ENCODE measurements at places on chromosomes 1 and 21.

DNA sequence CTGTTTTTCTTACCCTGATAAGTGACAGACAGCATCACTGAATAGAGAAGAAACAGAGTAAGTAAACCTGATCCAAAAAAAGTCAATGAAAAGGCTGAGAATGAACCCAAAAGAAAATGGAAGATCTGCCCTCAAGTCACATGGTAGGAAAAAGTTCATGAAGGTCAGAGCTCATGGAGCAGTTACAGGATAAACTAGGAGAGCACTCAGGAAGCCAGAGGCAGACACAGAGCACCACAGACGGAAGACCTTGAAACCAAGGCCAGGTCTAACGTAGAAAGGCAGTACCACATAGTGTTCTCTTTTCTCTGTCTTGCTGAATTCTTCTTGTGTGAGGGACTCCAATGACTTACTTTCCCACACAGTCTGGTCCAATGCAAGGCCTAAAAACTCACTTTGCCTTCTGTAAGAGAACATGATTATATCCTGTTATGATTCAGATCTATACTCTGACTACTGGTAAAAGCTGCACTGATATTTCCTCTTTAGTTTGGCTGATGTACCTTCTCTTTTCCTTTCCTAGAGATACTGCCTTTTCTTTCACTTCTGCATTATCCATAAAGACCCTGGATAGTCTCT is 40.8 kb downstream of the RTCA start:
- no peak for DNase-seq

DNA sequence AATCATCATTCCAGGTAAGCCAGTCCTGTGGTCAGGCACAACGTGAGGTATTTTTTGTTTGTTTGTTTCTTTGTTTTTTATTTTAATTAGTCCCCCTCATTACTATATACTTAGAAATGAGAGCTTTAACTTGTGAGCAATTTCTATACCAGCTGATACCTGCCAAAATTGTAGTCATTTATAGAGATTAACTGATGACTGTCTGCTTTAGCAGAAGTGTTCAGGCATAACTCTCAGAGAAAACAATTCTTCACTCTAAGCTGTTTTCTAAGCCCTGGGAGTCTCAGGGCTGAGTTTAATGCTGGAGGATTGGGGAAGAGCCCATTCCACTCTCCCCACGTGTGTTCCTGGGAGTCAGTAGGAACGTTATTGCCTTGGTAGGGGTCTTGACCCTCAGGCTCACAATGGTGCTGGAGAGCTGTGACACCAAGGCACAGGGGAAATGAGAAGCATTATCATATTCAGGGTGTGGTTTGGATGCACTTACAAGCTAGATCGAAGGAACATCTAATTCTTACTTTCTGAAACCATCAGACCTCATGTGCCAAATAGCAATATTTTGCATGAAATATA is 168.2 kb downstream of the CLIC6 start:
- DNase-seq, result no peak

DNA sequence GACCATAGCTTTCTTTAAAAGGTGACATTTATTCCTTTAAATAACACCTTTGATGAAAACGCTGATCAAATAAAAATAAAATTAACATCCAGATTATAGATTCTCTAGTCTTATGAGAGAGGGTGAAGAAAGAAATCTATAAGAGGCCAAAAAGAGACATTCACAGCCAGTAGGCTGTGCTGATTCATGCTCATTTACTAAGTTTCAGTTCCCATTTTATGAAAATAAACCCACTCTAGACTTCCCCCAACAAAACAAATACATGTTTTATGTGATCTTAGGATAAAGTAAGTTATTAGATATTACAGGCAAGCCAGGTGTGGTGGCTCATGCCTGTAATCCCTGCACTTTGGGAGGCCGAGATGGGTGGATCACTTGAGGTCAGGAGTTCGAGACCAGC is 21.1 kb downstream of the ESRRG start:
- no peak for DNase-seq

GRCh38 chr1:65756616-65757015 is 36.1 kb upstream of the PDE4B start:
- DNase-seq, result no peak

GRCh38 chr1:61261595-61261994 is 179.2 kb downstream of the NFIA start:
- no peak for DNase-seq

- DNase-seq, result no peak
Measured at GRCh38 chr1:157132111-157132510, 6.1 kb downstream of the ETV3 start.

DNA sequence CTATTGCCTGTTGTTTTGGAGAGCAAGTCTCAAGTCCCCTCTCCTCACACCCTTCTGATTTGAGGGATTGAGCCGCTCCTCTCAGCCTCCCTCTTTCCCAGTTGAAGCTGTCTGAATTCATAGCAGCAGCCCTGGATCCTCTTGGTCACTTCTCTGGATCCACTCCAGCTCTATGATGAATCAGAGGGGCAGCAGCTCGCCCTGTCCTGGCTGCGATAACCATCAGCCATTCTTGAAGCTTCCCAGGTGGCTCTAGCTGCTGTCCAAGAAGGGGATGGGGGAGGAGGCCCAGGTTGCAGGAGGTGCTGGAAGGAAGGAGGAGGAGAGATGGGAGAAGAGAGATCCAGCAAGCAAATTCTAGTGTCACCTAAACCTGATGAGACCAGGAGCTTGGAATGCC is 31.3 kb downstream of the WNT4 start:
- no peak for DNase-seq

DNA sequence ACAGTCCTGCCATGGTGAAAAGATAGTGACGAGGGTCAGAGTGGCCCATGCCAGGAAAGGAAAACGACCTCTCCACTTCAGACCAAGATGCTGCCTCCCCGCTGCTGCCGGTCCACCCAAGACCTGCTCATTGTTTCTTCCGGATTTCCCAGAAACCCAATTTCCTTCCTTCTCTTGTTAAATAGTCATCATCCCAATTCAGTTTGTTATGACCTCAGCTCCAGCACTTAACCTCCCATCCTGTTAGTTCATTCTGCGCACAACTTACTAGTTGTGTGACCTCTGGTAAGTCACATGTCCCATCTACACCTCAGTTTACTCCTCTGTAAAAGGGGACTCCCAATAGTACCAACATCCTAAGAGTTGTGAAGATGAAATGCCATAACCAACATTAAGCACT is 29.9 kb upstream of the PPP1R15B start:
- DNase-seq, result no peak

GRCh38 chr1:106043971-106044370 is 1012.5 kb upstream of the PRMT6 start:
- no peak for DNase-seq

DNA sequence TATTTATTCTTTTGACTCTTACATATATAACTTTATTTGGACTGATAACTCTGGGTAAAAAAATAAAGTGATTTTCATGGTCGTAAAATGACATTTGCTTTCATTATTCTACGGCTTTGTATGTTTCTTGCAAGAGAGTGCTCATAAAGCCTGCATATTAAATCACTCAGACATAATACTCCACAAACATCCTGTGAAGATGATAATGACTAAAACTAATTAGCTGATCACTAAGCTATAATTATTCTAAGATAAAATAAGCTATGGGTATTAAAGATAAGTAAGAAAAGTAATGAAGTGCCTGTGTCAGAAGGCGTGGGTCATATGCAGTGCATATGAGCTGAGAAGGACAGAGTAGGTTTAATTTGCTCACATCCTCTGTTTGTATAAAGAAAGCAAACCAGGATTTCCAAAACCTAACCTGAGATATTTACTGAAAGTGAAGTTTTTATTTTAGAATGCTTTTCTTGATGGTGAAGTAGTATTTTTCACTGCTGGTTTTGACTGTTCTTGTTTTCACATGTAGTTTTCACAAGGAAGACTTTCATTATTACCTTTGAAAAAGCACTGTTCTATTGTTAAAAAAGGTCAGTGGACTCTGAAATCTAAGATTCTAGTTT is 278.8 kb downstream of the AMY1C start:
- peak; percentile 40 for DNase-seq

- no peak for DNase-seq
Measured at GRCh38 chr1:18936814-18937481, 19.5 kb downstream of the IFFO2 start.

DNA sequence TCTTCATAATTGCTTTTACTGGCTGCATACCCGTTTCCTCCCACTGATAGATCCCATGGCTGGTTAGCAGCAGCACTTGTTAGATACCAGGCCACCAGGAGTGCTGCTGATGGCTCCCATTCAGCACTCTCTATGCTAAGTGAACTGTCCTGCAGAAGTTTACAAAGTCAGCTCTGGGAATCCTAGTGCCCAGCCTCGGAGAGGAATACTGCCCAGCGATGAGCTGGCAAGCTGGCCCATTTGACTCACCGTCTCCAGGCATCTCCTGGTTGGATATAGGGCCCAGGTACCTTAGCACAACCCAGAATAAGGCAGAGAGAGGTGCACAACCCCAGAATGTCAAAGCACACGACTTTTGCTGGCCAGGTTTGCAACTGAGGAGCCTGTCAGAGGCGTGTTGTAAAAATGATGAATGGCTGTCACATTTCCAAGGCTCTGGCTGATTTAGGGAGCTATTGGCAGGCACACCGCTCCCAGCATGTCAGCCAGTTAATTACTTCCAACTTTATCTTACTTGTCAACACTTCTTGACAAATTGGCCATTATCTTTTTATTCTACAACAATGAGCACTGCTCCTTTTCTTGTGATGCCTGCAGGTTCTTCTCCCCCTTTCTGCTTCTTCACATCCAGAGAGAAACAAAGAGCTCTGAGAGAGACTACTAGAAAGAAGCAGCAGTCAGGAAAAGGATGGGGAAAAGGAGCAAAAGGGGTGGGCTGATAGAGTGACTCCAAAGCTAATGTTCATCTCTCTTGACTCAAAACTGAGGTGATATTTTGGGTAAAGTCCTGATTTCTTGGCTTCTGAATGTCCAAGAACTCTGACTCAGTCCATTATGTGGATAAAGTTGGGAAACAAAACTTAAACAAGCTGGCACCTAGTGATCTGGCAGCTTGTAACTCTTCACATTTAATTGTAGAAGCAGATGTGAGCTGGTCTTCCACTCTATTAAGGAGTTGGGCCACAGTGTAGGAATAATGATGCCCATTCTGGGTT is 10.8 kb upstream of the ANGPTL7 start:
- DNase-seq, result peak; percentile 29

GRCh38 chr21:27954543-27955165 is 987.8 kb upstream of the ADAMTS5 start:
- DNase-seq, result no peak

- no peak for DNase-seq
Measured at GRCh38 chr1:91895832-91896556, 10.0 kb upstream of the TGFBR3 start.

- DNase-seq, result no peak
Measured at GRCh38 chr1:66223681-66224080, 310.3 kb upstream of the SGIP1 start.

GRCh38 chr21:44612669-44613229 is 870 bp downstream of the KRTAP10-8 start:
- DNase-seq, result no peak

- no peak for DNase-seq
Measured at GRCh38 chr1:7060745-7061144, 275.5 kb downstream of the CAMTA1 start.

GRCh38 chr1:245207801-245208200 is 53.0 kb downstream of the KIF26B start:
- no peak for DNase-seq

DNA sequence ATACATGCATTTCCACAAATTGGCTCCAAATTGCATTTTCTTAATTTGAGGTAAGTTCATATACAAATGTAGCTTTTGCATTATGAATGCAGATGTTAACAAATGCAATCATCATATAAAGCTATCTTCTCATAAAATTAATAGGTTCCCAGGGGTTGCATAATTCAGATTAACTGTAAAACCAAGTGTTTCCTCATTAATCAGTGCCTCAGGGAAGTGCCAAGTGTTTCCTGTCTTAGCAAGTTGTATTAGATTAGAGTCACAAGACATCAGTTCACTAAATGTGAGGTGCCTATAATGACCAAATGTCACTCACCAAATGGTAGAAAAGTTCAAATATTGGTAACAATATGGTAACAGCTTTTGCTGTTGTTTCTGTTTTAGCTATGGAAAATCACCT is 140.8 kb downstream of the PTGER3 start:
- no peak for DNase-seq

DNA sequence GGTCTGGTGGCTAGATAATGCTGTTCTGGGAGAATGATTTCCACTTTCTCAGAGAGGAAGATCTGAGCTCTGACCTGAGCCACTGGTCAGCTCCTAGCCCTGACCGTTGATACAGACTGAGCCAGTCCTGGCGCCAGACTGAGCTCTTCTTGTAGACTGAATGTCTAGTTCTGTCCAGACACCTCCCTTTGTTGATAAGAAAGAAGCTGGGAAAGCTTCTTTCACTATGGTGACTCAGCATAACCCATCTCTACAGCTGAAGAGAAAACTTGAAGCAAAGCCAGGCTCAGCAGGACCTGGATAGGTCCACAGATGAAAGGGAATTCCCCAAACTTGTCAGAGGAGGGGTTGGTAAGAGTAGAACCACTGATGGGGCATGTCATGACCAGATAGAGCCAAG is 9.9 kb upstream of the TRABD2B start:
- no peak for DNase-seq

DNA sequence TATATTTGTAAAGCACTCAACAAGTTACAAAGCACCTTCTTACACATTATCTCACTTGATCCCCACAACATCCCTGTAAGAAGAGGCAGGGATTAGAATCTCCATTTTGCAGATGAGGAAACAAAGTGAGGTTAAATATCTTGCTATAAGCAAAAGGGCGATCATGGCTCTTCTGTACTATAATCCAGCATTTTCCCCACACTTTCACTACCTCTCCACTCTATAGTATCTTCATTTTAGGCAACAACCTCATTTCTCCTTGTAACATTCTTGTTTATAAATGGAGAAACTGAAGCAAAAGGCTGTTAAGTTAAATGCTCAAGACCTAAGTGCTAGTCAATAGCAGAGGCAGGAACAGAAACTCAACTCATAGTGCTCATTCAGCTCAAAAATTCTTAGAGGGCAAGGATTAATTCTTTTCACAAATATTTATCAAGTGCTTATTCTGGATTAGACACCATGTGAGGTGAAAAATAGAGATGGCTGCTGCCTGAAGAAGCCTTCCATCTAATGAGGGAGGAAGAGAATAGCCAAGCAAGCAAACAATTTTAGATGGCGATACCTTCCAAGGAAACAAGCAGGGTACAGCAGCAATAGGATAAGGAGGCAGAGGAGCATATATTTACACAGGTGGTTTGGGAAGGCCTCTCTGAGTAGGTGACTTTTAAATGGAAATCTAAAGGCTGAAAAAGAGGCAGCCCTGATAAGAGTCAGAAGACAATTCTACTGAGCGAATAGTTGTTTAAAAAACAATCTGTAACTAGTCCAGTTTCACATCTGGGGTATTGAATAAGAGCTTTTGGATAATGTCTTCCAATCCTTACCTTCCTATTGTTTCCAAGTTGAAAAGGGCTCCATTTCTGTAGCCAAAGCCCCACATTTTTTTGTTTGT is 3.5 kb downstream of the ERRFI1 start:
- no peak for DNase-seq
